Activated CD4-positive, alpha-beta T cell treated with anti-CD3 and anti-CD28 coated beads for 24 hours (primary cell): ENCODE measurements at places on chromosomes 3 and 15.

DNA sequence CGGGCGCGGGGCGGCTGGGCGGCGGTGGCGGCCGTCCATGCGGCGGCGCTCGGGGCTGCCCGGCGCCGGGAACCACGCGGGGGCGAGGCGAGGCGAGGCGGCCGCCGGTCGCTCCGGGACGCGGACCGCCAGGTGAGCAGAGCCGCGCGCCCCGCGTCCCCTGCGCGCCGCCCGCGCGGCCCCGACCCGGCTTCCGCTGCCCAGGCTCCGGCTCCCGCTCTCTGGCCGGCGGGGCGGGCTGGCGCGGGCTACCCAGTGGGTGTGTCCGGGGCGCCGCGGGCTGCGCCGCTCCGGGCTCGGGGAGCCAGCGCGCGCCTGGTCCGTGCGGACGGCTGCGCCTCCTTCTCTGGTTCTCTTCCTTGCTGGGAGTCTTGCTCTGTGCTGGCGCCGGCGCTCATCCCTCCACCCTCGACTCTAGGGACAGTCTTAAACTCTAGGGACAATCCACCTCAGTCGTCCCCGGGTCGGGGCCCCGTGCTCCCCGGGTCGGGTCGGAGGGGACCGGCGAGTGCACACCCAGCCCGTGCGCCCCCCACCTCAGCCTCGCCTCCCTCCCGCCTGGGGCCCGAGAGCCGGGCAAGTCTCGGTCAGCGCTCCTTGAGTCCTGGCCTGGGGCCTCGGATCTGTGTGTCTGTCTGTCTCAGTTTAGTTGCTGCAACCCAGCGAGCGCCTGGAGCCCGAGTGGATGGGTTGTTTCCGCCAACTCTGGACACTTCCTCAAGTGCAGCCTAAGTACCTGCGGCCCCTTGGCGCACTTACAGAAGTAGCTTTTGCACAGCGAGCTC lies 488 bp downstream of the THSD4 start:
- no peak for DNase-seq

- DNase-seq: no peak
These were observed 302.1 kb upstream of the STT3B start for GRCh38 chr3:31230425-31231223.

- DNase-seq: no peak
These were observed 319.5 kb downstream of the C3orf38 start for GRCh38 chr3:88469216-88469615.

- DNase-seq: no peak
These were observed 148.8 kb upstream of the TRIM42 start for GRCh38 chr3:140529096-140529495.

- no peak for DNase-seq
These were observed 65.3 kb downstream of the OXNAD1 start for GRCh38 chr3:16330351-16330750.

DNA sequence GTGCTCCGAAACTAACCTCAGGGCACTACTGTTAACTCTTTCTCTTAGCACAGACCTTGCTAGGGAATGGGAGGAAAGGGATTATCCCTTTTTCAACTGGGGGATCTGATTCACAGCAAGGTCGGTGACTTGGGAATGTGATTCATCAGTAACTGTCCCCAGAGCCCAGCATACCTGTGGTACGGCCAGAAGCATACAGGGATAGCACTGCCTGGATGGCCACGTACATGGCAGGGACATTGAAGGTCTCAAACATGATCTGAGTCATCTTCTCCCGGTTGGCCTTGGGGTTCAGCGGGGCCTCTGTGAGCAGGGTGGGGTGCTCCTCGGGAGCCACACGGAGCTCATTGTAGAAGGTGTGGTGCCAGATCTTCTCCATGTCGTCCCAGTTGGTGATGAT lies 2.3 kb downstream of the ACTC1 start:
- DNase-seq: no peak

DNA sequence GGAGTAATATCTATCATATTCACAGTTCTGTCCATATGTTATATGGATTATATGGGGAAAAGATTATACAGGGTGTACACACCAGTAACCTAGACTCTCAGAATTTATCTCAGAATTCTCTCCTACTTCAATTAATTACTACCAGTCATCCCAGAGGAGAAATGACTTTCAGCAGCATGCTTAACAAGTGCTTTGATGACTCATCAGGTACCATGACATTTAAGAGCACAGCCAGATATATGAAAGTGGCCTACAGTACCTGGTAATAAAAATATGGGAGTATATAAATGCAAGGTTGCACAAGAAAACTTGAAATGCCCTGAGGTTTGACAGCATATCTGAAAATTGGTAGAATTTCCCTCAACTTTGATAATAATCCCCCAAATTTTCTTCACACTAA lies 1273.0 kb downstream of the OTOL1 start:
- DNase-seq: no peak

DNA sequence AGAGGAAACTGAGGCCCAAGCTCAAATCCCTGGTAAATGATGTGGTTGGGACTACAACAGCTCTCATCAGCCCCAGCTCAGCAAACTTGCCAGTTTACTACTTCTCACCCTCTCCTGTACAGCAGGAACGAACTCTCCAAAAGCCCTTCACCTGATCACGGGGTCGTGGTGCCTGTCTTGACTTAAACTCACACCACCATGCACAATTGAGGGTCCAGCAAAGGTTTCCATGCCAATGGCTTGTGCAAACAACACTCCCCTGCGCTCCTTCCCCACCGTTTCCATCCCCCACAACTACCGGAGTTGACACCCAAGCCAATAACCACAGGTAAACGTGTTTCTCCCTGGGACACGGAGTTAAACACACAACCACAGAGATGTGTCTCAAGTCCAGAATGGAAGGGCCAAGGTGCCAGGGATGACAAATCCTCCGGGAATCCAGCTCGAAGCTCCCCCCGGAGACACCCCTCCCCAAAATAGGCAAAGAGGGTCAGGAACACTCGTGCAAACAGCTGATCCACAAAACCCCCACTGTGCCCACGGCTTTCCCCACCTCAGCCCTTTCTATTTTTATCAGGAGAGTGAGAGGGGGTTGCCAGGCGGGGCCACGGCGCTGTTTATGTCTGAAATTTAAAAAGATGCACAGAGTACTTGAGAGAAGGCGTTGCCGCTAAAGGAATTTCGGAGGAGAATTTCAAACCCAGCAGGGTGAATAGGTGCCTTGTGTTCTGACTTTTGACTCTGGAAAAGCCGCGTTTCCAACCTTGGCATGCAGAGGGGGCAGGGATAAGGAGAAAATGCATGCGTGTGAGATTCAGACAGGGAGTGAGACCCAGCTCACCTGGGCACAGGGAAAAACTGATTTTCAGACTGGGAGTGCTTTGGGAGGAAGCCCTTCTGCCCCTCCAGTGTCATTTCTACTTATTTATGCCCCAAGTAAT lies 10.6 kb upstream of the ACAN start:
- DNase-seq: no peak
